ENCODE measurements at places on chromosomes 1 and 21.
A peak's percentile ranks its signal among the peaks of the same experiment; 100 is the strongest.

DNA sequence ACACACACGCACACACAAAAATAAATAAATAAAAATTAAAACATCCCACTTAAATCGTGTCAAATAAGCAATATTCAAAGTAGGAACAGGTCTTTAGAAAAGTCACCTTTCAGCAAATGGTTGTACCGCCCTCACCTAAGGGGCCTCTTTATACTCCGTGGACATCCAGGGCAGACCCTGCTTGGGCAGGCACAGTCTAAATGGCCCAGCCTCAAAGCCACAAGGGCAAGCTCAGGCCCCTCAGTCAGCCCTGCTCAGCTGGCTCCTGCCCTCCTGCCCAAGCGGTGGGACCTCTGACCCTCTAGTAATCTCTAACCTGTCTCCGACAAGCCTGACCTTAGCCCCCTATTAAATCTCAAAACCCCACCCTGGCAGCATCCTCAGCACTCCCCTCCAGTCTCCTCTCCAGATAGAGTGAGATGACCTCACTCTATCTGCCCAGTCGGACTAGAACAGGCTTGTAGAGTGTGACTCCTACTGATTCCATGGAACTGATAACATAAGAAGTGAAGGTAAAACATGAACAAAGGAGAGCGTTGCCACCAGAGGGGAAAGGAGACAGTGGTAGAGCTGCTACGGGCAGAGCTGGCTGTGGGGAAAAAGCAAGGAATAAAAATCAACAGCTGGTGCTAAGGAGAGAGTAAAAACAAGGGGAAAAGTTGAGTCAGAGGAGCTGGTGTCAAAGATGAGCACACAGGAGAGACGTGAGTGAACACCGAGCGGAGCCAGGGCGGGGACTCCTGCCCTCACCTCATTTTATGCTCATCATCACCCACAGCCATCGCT is 36.0 kb downstream of the SIPA1L2 start:
- peak; percentile 5 for DNase-seq

DNA sequence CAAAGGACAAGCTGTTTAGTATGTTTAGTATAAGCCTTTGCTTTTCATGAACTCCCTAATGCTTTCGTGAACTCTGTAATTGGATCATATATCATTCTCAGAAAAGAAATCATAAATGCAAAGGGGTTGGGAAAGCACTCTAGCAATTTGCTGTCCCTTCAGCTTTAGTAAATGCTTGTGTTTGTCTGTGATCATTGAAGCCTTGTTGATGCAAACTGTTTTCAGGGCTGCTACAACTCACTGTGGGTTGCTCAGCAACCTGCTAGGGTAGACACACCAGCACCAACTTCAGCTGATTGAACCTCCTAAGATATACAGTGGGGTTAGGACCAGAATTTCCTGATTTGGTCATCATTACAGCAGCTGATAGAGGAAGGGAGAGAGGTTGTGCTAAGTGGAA is 95.0 kb downstream of the SGIP1 start:
- no peak for DNase-seq

- no peak for DNase-seq
Measured at GRCh38 chr1:201192261-201192788, 1.7 kb downstream of the IGFN1 start.

GRCh38 chr1:235326719-235327558 is 1.0 kb downstream of the ARID4B start:
- peak; percentile 55 for DNase-seq

DNA sequence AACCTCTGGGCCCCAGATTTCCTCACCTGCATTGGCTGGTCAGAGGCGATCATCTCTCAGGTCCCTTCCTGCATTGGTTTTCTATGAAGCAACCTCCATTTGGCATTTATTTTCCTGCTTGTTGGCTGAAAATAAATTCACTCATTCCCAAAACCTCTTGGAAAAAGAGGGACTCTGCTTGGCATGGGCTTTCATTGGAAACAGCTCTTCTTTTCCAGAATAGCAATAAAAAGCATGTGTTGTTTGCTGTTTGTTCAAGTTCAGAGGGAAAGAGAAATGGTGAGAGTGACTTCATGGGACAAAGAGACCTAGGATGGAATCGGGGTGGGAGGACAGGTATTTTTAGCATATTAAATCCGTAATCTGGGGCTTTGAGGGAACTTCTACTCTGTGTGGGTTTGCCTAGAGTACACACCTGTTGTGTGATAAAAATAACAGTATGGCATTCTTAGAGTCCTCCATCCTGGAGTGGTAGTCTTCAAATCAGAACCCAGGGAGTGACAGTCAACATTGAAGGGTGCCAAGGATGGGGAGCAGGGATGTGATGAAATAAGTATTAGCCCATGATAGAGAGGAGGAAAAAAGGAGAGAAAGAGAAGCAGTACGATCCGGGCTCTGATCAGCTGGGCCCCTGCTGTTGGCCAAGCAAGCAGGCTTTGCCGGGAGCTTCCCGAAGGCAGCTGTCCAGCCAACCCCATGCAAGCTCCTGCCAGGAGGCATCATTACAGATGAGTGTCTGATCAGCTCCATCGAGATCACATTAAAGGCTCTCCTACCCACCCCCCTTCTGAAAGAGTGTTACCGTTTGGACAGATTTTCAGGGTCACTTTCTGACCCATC is 131.9 kb upstream of the NFIA start:
- no peak for DNase-seq

DNA sequence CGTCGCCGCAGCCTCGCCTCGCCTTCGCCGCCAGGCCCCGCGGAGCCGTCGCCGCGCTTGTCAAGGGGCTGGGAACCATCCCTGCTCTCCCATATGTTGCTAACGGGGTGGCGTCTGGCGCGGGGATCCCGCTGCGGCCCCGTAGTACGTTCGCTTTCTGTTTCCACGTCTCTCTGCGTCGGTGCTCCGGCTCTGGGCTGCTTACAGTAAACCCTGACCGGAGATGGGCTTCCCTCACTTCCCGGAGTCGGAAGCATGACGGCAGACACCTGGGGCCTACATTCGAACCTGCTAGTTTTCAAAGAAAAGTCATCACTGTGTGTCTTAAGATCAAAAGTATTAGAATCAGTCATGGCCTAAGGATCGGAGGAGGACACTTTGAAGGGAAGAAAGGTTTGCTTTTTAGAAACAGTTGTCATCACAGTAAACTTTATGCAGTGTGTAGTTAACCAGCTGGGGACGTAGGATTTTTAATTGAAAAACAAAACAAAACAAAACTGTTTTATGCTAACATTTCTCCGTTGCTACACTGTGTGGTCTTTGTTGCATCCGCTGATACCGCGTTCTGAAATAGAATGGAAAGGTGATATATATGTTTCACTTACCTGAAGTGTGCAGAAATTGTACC is 69.0 kb downstream of the SLC35A3 start:
- peak; percentile 78 for DNase-seq

DNA sequence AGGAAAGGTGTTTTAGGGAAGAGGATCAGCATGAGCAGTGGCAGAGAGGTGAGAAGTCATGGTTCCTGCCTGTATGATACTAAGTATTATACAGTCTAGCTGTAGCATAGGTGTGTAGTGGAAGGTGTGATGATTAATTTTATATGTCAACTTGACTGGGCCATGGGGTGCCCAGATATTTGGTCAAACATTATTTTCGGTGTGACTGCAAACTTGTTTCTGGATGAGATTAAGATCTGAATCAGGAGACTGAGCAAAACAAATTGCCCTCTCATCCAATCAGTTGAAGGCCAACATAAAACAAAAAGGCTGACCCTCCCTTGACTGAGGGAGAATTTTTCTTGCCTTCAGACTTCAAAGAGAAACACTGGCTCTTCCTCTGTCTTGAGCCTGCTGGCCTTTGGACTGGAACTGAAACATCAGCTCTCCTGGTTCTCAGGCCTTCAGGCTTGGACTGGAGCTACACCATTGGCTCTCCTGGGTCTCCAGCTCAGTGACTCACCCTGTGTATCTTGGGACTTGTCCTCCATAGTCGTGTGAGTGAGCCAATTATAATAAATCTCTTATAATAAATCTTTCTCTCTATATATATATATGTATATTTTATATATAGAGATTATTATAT is 6.8 kb upstream of the CDC42 start:
- no peak for DNase-seq

DNA sequence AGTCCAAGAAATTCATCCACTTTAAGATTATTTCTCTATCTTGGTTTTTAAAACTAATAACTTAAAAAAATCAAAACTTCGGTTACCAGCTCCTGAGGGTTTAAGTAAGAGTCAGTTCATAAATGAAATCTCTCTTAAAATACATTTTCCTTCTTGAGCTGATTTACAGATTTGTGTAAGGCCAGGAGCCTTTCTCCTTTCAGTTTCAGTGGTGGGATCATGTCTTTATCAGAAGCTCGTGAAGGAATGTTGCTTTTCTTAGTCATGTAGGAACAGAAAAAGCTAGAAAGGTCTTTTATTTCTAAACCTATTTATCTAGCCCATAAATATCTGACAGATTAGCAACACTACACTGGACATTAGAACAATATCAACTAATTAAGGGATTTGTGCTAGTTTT is 390.2 kb downstream of the GPATCH2 start:
- DNase-seq: no peak

DNA sequence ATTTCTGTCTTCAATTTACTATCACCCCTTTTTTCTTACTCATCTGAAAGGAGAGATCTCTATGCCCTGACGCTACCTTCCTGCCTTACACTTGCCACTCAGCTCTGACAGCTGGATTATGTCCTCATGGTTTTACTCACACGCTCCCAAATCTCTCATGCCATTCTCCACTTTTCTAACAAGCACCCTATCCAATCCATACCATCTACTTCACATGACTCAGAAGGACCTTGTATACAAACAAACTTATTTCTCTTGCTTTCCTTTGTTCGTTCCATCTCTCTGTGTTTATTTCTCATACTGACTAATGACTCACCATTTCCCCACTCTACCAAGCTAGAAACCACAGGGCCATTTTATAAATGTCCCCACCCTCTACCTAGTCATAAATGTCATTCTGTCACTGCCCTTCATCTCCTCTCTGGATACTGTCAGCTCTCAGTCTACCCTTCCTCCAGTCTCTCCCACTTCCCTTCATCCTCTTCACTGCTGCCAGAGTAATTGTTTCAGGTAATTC is 87.3 kb downstream of the USP24 start:
- DNase-seq: no peak

DNA sequence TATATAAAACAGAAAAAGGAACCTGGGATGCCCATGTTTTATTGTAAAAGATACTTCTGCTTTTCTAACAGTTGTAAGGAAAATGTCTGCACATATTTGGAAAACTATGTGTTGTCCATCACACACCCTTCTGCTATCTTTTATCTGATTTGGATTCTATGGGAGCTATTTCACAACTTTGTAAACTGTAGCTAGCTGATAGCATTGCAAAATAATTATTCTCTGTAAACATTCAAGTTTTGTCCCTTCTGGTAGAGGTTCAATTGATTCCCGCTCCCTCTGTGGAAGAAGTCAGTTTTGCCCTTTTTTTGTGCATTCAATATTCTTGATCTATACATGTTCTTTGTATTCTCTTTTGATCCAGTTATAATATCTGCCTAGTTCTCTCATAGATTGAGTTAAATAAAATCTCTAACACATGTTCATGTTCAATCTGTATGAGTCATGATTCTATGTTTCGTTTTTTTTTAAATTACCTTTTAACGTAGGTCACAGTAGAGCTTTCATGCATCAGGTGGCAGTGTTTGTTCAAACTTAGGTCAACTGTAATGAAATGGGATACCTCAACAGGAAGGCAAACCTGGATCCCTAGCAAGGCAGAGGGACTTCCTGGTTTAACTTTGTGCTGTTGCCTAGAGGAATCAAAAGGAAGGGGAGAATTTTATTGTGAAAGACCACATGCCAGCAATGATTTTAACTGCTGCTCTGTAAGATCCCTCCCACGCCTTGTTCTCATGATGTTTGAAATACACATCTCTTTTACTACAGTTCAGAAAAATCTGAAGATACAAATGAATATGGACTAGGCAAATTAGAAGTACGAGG is 26.0 kb upstream of the BCL9 start:
- no peak for DNase-seq

GRCh38 chr1:243440406-243440805 is 184.6 kb downstream of the SDCCAG8 start:
- no peak for DNase-seq

GRCh38 chr1:56484695-56485094 is 94.7 kb downstream of the PLPP3 start:
- DNase-seq: no peak

DNA sequence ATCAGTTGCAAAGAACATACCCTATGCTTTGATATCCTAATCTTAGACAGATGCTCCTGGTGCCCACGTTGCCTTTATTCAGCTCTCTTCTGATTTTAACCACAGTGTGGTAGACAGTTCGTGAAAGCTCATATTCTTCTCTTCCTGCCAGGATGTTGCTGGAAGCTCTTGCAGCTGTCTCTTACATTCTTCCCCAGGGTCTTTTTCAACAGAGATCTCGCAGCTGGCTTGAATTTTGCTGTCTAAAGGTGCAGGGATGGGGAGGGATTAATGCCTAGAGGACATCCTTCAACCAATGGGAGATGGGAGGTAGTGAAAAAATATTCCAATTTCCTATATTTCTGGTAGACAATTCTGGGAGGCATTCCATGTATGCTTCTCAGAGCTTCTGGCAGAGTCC is 150.0 kb upstream of the APP start:
- DNase-seq: no peak

DNA sequence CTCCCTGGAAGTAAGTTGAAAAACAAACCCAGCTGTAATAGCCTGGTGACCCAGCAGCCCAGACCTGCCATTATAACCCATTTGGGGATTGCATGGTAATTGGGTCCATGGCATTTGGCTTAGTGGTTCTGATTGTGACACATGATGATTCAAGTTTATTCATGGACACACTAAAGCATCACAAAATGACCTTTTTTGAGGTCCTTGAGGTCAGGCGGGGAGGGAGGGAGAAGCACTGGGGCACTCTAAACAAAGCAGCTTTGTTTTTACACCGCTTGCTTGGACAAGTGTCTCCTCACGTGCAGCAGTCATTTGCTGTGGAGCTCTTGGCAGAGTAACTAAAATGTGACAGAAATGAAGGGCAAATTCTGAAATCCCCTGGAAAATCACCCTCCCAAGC is 241.0 kb upstream of the SGIP1 start:
- DNase-seq: no peak

DNA sequence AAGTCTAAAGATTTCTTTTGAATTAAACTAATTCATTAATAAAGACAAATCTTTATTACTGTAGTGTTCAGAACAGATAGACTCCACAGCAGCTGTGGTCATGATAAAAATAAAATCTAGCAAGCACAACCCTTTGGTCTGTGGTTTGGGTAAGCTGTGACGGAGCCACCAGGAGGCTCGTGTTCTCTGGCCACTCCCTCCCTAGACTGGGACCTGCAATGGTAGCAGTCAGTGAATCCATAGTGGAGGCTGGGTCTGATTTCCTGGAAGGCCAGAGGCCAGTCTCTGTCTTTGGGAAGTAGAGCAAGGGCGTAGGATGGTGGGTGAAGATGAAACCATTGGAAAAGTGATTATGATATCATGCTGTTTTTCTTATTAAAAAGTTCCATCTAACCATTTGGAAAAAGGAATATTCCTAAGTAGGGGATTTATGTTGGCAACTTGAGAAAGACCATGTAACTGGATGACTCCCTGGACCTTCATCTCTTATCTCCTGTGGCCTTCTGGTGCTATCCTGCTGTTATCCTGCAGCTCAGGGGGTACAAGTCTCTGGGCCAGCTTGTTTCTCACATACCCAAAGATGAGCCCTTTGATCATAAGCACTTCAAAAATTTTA is 39.0 kb downstream of the TENT5C start:
- no peak for DNase-seq

Measured in activated CD4-positive, alpha-beta T cell treated with anti-CD3 and anti-CD28 coated beads, Interleukin-2, amount 50 U/mL, for 4 hours (primary cell).